ENCODE measurements at places on chromosomes 7 and 10.

DNA sequence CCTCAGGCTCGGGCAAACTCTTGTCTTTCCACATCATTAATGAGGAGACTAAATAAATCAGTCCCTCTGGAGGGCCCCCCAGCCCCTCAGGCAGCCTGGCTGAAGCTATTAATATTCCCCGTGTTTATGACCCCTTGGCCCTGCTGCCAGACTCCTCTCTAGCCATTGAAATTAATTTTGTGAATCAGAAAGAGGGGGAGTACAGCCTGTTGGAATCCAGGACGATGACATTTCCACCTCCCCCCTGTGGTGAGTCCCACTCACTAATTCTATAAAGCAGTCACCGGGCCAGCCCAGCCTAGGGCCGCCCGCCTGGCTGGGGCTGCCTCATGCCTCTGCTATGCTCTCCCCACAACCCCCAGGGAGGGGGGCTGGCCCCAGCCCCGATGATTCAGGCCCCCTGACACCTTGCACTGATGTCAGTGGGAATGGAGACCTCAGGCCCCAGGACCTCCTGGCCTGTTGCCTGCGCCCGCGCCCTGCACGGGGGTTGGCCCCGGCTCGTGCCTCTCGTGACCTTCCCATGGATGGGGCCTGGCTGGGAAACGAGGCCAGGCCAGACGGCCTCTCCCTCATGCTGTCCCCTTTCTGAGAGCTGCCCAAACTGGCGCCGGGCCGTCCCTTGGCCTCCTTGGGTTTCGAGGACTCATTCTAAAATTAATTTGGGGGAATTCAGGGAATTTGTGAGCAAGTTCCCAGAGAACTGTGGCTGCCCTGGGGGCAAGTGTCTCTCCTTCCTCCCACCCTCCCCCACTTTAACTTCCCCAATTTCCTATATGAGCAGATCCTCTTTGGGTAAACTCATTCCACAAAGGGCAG, 34.0 kb downstream of the TMEM270 start:
- DNase-seq: no peak

GRCh38 chr7:24456526-24457218, 116.6 kb upstream of the PALS2 start:
- no peak for DNase-seq

DNA sequence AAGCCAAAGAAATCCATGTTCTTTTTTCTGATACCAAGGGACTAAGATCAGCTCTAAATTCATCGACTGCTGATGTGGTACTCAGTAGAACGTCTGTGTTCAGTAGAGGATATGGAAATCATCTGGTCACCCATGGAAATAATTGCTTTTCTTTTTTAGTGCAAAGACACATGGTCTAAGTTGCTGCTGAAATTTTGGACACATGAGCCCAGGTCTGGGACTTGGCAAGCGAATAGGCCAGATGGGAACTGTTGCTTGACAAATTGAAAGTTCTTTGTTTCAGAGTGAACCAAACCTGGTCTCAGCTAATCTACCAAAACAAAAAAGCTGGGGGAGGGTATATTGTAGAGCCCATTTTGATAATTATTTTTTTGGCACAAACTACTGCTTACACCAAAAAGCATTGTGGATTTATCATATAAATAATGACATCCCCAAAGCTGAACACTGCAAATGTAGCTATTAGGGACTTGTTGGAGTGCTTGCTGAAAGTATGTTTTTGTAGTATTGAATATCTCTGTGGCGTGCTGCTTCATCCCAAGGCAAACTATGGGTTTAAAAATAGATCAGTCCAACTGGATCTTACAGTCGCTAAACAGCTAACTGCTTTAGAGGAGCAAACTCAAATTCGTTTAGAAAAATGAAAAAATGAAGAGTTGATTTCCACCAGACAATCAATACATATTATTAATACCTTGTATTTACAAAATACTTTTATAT, 144.7 kb downstream of the TRIL start:
- no peak for DNase-seq

GRCh38 chr10:129924375-129925085, 39.5 kb downstream of the EBF3 start:
- no peak for DNase-seq

DNA sequence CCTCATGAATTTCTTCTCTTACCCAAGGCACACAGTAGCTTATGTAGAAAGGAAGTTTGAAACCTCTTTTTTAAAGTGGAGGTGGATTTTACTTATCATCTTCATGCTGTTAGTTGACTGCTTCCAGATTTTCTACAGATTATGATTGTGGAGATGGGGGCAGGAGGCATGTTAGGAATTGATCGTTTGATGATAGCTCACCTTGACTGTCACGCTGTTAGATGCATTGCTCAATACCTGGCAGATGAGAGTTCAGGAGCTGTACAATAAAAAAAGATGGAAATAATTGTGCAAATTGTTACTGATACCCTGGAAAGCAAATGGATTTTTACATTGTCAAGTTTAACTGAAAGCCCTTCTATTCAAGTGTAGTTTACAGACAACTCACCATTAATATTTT, 340.3 kb downstream of the PLXDC2 start:
- DNase-seq: no peak

GRCh38 chr7:142152076-142152475, 40.6 kb downstream of the MGAM2 start:
- no peak for DNase-seq
